ENCODE measurements at places on chromosomes 1 and 21.

- no peak for DNase-seq
These were observed 105.9 kb upstream of the HNRNPU start for GRCh38 chr1:244970236-244970743.

- no peak for DNase-seq
These were observed 55.3 kb downstream of the RIMS3 start for GRCh38 chr1:40610156-40610555.

GRCh38 chr1:86453664-86454063 is 15.1 kb upstream of the CLCA1 start:
- no peak for DNase-seq

DNA sequence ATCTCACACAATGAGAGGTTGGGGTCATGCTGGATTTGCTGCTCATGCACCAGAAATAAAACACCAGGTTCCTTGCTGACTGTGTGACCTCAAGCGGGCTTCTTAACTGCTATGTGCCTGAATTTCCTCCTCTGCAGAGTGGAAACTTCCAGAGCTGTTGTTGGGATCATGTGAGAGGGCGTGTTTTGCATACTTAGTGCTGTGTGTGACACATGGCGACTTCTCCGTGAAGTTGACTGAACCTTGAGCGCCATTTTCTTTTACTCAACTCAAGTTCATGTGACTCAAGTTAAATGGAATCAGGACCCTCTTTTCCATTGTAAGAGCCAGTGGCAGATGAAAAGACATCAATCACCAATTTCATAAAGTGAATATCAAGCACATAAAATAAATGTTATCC is 224.0 kb downstream of the KIF26B start:
- no peak for DNase-seq

DNA sequence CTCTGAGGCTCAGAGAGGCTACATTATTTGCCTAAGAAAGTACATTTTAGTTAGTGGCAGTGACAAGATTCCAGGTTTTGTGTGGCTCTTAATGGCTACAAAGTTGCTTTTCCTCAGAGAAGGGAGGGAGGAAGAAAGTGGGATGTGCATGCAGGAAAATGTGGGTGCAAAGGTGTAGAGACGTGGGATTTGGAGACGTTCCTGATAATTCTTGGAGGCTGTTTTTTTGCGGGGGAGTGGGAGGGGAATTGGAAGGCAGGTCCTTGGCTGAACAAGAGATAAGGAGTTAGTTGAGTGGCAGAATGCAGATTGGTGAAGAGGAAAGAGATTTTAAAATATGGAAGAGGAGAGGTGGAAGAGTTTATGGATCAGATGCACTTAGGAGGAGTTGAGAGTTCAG is 258.1 kb downstream of the GRIK3 start:
- no peak for DNase-seq

- no peak for DNase-seq
These were observed 102.4 kb upstream of the ETV3 start for GRCh38 chr1:157240495-157241184.

DNA sequence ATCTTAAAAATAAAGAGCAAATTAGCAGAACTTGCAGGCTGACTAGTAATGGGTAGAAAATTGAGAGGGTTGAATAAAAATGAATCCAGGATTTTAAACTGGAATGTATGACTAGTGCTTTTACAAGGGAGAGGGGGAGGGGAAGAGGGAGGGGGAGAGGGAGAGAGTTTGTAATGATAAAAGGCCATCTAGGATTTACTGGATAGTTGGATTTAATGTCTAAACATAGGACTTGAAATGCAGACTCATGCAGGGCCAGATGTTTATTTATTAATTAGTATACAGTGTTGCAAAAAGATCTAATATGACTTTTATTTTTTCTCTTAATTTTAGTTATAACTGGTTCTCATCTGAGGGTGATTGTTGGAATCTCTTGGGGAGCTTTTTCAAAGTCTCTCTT is 4.3 kb downstream of the ZNF326 start:
- no peak for DNase-seq

DNA sequence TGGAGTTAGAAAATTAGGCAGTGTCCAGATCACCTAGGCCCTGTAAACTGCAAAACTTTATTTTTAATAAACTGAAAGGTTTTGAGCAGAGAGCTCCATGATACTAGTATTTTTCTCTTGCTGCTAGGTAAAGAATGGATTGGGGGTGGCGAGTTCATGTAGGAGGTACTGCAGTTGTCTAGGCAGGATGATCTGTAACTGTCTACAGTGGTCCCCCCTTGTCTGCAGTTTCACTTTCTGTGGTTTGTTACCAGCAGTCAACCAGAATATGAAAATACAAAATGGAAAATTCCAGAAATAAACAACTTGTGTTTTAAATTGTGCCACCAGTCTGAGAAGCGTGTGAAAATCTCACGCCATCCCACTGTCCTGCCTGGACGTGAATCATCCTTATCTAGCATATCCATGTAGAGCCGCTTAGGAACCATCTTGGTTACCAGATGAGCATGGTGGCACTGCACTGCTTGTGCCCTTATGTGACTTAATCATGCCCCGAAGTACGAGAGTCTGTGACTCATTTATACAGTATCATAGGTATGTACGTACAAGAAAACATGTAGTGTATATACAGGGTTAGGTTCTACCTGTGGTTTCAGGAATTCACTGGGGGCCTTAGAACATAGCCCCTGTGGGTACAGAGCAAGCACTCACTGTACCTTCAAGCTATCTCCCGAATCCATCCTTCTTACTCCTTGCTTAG is 94.2 kb downstream of the AHCTF1 start:
- no peak for DNase-seq

GRCh38 chr1:58683519-58683918 is 16.3 kb downstream of the MYSM1 start:
- DNase-seq, result no peak

DNA sequence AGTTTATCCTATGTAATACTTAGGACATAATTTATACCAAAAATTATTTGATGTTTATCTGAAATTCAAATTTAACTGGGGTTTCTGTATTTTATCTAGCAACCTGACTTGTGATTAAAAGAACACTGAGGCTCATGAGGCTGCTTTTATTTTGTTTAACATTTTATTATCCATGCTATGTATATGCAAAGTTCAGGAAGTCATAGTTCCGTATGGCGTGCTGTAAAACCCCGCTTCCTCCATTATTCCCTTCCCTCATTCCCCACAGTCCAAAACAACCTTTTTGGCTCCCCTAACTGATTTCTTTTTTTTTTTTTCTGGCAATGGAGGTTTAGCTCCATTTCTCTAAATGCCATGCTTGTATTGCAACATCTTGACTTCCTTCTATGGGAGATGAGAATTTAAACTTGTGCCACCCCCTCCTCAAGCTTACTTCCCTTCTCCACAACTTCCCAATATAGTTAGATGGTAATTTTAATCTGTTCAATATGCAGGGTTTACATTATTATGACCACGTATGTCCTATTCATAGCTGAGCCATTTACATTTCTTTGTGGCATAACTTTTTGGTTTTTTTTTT is 138.0 kb upstream of the DNAH14 start:
- no peak for DNase-seq

- DNase-seq, result no peak
These were observed 20.7 kb downstream of the SLC66A1 start for GRCh38 chr1:19332832-19333231.

- DNase-seq, result no peak
These were observed 84.0 kb downstream of the SYT14 start for GRCh38 chr1:210022044-210022443.

DNA sequence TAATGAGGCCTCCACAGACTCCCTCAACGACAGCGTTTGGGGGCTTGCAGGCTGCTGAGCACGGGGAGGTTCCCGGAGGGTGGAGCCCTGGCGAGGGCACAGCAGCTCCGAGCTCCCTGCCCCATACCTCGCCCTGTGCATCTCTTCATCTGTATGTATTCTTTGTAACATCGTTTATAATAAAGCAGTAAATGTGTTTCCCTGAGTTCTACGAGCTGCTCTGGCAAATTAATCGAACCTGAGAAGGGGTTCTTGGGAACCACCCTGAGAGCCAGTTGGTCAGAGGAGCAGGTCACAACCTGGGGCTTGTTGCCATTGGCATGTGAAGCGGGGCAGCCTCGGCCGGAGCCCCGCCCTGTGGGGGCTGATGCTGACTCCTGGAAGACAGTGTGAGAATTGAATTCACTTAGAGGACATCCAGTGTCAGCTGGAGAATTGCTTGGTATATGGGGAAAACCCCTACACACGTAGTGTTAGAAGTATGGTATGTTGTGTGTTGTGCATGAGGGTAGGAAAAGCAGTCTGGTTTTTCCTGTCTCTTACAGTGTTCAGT is 11.5 kb downstream of the SLC37A1 start:
- no peak for DNase-seq

DNA sequence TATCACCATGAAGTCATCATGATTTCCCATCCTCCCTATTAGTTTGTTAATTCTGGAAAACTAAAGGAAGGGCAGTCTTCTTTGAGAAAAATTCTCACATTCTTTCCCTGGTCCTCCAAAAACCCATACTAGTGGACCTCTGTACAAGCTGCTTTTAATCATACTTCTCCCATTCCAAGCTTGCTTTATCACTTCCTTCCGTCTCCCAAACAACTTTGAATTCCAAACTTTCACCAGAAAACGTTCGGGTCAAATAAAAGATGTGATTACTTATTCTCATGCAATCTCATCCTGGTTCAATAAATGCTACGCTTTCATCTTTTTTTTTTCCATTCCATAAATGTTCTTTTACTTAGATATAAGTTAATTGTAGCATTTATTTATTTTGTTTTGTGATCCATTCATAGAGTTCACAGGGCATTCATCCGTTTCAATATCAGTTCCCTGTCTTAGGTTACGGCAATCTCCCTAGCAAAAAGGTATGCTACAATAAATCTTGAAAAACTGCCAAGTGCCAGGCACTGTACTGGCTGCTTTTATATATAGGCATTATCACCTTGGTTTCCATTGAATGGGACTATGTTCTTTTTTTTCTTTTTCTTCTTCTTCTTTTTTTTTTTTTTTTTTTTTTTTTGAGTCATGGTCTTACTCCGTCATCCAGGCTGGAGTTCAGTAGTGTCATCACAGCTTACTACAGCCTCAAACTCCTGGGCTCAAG is 100.2 kb upstream of the GREM2 start:
- DNase-seq, result no peak

DNA sequence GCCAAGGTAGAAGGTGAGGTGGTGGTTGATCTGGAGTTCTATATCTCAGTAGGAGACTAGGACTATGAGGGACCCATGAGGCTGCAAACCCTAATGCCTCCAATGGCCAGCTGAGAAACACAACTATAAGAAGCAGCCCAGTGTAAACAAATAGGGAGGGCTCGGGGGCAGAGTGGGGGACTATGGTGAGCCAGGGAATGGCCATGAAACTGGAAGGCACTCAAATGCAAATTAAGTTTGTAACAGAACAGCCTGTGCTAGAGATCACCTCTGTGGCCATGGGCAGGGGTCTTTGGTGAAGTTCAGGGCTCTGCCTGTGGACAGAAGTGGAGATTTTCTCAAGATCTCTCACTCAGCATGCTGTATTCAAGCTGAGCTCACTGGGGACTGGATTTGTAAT is 187.1 kb downstream of the GRIK3 start:
- no peak for DNase-seq

DNA sequence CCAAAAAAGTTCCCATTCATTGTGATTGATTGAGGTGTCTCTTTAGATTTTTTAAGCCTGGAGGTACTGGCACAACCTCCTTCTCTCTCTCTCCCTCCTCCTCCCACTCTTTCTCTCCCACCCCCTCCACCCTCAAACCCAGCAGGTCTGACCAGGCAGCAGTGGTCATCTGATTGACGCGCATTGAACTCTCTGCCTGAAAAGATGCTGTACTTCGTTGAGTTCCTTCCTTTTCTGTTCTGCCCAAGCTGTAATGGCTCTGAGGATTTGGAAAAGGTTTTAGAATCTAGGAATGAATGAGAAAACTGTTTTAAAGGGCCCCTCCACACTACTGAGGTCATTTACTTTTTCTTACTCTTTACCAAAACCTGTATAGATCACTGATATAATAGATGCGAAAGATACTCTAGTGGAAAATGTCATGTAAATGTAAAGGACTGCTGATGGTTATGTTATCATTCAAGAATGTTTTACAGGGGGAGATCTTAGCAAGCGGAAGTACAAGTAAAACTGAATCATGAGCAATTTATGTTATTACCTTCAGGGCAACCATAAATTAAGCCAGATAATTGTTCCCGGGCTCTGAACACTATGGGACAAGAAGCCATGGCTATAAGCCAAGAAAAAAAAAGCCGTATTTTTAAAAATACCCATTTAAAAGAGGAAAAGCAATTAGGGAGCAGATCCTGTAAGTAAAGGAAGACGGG is 25.2 kb upstream of the DYRK1A start:
- no peak for DNase-seq

GRCh38 chr1:193703121-193703520 is 516.7 kb upstream of the B3GALT2 start:
- no peak for DNase-seq

DNA sequence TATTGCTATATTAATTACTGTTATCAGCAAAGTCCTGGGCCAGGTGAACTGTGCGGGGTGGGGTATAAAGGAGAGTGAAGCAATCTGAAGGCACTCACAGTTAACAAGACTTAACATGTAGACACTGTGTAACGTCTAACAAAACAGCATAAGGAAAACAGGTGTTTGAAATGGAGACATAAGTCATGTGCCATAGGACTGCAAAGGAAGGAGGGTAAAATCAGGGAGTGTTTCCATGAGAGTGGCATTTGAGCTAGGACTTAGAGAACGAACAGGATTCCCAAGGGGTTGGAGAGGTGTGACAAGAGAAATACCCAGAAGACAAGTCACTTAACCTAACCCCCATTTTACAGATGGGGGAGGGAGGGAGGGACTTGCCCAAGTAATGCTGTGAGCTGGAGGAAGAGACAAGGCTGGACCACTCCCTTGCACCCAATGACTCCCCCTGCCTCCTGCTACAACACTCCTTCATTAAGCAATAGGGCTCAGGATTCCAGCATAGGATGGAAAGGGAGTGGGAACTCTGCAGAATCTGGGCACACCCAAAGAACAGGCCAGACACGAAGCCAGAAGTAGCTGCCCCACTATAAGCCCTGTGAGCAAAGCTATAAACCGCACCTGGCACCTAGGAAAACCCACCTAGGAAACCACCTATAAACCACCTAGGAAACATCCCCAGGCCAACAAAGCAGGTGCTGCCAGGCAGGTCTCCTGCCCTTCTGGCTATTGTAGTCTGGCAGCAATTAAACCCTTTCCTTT is 6.6 kb downstream of the PEF1 start:
- DNase-seq, result no peak

- DNase-seq, result no peak
These were observed 44.7 kb downstream of the TNNT2 start for GRCh38 chr1:201332616-201333335.

DNA sequence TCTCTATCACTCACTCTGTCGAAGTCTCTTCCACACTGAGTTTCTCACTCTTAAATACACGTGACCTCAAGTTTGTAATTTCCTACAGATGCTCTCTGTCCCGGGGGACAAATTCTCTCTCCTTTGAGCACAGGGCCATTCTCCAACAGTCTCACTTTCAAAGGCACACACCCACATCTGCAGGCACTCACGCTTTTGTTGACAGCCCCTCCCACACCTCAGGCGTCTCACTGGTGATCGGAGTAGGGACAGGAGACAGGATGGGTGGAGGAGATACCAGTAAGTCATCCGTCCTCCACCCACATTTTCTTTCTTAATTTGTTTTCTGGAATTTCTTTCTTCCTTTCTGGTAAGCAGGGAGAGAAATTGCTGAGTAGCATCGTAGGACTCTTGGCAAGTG is 40.6 kb upstream of the GREM2 start:
- no peak for DNase-seq
